ENCODE measurements at places on chromosomes 13 and 19.

DNA sequence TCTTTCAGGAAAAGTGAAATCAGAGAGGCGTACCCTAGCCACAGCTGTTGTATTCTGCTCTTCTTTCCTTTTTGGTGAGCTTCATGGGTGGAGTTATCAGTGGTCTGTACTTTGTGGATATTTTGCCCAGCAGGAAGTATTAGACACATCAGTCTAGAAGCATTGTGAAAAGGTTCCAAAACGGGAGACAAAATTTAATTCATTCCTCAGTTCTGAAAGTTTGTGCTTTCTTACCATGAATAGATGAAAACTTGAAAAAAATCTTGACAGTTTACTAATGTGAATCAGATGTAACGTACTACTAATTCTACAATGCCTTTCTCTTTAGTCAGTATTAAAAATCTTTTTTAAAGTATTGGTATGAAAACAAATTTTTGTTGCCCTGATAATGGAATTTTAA, 116.8 kb downstream of the DNAJC3 start:
- DNase-seq: no peak

DNA sequence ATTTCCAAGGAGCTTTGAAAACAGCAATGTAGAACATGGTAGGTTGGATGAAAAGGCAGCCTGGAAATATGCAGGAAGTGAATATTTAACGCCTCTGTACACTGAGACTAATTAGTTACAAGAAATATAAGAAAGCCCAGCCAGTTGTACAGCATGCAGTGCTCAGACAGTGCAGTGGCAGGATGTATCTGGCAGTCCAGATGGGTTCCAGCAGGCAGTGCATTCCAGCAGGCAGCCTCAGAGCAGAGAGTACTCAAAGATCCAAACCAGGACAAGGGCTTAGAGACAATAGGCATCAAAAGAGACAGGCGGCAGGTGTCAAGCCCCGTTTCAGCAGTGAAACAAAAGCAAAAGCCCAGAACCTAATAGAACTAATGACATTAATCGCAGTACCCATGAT, 2776.3 kb downstream of the PCDH9 start:
- no peak for DNase-seq

- no peak for DNase-seq
Measured at GRCh38 chr19:43667126-43667875, 2.7 kb downstream of the PLAUR start.

DNA sequence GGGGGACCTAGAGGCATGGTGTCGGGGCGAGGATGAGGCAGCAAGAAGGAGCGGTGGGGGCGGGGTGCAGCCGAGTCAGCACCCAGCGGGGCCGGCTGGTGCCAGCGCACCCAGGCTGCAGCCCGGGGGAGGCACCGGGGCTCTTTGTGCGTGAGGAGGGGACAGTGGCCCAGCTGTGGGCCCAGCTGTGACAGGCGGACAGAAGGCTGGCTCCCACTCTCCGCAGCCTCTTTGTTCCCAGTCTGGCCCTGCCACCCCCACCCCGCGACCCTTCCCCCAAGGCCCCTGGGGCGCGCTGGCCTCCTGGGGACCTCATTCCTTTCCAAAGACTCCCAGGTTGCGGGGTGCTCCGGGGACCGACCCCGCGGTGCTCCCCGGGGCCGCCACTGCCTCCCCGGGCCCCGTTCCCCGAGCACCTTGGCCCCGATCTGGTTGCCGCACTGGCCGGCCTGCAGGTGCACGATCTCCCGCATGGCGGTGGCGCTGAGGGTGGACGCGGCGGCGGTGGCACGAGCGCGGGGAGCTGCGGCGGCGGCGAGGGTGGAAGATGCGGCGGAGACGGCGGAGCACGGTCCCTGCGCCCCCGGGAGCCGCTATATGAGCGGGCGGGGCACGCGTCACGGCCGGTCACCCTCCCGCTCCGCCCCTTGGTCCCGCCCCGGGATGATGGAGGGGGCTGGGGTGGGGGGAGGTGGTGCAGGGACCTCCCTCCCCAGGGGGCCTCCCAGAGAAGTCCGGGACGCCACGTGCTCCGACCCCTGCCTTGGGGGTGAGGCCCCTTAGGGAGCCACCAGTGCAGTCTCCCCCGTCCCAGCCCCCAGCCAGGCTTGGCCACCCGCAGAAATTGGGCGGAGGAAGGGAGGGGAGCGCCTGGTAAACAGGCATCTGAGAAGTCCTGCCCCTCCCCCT, at the start of gene TUBB4A:
TUBB4A (minus strand) TSS at position 570 of the 909 bp plus-strand sequence; CDS start at position 473, 97 bp downstream.
- DNase-seq: no peak

GRCh38 chr13:113753171-113753570, 5.9 kb upstream of the TMEM255B start:
- DNase-seq: no peak

DNA sequence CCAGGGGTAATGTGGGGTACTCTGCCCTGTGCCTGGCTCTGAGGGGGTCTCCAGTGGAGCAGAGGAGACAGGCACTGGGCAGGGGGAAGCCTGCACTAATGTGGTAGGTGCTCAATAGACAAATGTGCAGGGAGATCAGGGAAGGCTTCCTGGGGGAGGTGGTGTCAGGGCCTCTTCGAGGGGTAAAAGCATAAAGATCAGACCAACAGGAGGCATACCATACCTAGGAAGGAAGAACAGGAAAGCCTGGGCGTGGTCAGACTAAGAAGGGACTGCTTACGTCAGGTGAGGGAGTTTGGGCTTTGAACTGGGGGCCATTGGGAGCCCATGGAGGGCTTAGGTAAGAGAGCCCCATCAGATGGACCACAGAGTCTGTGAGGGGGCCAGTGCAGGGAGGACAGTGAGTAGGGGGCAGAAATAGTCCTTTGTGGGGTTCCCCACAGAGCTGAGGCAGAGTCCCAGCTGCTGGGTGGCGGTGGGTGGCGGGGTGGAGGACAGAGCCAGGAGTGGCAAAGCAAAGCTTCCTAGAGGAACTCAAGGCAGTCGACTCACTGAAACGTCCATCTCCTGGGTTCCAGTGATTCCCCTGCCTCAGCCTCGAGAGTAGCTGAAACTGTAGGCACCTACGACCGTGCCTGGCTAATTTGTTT, 8.8 kb downstream of the PRR36 start:
- DNase-seq: no peak

All from GM19239 (cell line).